Left kidney (tissue), 8 donors: ENCODE measurements at places on chromosomes 3 and 15.

GRCh38 chr3:39412668-39413260, 6.2 kb downstream of the RPSA start:
- DNase-seq = no peak

DNA sequence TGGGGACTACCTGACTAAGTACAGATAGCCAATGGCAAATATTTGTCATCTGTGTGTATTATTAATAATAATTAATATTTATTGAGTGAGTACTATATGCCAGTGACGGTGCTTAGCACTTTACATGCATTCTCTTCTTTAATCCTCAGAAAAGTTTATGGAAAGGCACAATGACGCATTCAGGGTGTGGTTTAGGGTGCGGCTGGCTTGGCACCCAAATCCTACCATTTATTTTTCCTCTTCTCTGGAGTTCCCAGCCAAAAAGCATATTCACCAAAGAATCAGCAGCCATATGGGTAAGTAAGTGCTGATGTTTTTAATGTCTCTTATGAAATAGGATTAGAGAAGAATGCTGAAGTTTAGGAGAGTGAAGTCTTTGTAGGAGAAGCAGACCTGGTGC, 140.4 kb upstream of the TP63 start:
- DNase-seq = no peak

DNA sequence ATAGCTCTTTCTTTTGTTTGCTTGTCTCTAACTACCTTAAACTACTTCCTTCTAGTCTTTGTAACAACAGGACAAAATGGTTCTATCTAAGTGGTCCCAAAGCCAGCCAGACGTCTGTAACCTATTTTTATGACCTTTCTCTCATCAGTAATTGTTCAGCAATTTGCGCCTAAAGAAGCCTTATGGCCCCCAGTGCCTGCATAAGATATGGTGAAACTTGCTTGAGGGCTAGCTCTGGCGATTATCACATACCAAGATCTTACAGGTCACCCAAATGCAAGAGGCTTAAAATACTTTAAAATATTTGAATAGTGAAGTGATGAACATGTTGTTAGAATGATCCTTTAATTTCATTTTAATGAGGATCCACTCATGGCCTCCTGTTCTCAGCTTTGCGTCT, 369.4 kb downstream of the SOX2 start:
- no peak for DNase-seq

DNA sequence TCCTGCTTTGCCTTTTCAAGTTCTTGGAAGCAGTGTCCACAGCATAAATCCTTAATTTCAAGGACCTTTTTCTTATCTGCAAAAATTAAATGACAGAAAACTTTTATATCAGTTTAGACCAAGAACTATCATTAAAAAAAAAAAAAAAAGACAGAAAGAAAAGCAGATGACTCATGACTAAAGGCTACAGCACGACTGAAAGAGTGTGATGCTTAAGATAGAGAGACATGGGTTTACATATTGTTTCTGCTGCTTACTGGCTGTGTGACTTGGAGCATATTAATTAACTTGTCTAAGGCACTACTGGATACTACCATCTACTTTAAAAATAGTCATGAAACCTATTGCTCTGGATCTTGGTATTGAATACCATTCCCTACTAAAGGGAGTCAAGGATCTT, 62.3 kb downstream of the CEP152 start:
- DNase-seq = no peak

GRCh38 chr3:25107918-25108617, 320.0 kb upstream of the RARB start:
- DNase-seq = no peak

DNA sequence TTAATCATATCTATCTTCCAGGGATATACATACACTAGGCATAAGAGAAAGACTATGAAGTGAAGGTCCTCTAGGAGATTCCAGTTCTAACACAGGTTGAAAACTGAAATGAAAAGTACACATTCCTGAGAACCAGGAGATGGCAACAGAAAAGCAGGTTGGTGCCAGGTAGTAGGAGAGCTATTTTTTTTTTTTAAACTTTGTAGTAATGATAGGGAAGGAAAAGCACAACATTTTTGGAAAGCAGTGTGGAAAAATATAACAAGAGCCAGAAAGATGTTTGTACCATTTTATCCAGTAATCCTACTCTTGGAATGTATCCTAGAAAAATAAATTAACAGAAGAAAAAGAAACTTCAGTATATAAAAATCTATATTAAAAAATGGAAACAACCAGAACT, 189.9 kb downstream of the DTWD1 start:
- DNase-seq = no peak

DNA sequence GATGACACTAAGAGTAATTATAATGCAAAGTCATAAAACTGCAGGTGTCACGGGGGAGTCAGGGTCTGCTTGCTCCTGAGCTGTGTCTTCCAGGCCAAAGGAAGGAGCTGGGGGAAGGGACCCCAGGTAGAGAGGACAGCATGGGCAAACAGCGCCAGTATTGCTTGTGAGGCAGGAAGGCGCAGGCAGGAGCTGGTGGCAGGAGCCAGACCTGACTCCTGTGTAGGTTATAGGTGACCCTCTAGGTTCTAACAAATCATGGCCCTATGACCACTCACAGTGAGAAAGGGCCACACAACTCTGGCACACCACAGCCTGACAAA, 1.9 kb downstream of the CISH start:
- no peak for DNase-seq
